Left ventricle myocardium inferior (tissue), 1 donor: ENCODE measurements at places on chromosomes 4 and X. TPM values are rescaled to one million over a fixed set of nuclear protein-coding genes. Genes with fewer than 3 reads are reported as not detected.

DNA sequence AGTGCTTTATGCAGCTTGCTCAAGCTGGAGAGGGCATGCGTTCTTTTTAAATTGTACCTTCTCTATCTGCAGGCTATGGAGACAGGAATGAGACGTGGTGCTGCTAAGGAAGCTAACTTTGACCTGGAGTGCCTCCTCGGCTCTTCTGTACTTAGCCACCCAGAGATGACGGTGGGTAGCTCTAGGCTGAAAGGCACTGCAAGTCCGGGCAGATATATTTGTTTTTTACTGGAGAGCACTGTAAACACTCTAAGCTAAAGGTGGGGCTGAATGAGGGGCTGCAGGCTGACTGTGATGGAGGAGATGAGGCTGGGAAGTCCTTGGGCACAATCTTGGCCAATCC lies 12.1 kb downstream of the ELF4 start:
- DNase-seq: no peak

DNA sequence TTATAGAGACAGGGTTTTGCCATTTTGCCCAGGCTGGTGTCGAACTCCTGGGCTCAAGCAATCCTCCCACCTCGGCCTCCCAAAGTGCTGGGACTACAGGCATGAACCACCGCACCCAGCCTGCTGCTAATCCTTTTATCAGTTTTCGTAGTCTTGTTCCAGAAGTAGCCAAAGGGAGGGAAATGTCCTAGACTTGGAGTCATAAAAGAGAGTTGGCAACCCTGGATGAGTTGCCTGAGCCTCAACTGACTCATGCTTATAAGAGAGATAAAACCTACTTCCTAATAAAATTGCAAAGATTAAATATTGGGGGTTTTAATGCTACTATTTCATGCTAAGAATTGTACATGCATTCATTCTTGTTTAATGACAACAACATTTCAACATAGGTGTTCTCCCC lies 44.3 kb downstream of the CD40LG start:
- DNase-seq: no peak

The PDHA2 gene
- total RNA-seq: not detected

DNA sequence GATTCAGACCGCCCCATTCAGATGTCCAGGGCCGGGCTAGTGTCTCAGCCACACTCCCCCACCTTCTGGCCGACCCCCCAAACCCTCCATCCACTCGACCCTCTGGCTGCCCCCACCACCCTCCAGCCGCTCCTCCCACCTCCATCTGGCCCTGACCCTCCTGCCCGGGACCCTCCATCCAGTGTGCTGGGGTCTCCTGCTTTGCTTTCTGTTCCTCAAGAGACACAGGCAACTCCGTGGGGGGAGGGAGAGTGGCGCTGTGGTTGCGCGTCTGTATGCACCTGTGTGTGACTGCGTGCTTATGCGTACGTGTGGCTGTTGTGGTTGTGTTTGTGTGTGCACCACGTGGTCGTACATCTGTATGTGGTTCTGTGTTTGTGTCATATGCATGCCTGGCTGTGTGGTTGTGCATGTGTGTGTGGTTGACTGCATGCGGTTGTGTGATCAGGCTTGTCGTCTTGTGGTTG lies 33.3 kb downstream of the CPLX1 start:
- DNase-seq: no peak

The AMOT gene
- 6.1 TPM for total RNA-seq

The EDA2R gene
- total RNA-seq: 1.7 TPM

DNA sequence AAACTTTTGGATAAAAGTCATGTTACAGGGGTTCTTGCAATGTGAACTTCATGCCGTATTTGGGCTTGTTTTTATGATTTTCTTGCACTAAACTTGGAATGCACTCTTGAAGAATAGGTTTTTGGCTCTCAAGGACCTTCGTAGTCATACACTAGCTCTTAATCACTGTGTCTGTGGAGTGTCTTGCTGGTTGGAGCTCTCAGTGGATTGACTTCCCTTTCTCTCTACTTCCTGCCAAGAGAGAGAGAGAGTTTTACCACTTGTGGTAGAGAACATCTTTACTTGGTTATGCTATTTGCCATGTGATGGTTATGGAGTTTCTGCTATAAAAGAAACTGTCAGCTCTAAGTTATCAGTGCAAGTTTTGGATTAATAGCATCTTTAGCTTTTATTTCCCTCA lies 112.4 kb downstream of the BMPR1B start:
- DNase-seq: no peak
